ENCODE measurements at places on chromosomes 4 and X. TPM values are rescaled to one million over a fixed set of nuclear protein-coding genes. Genes with fewer than 3 reads are reported as not detected.

Gene NXF2B
- not detected for total RNA-seq

Gene CDS1
- total RNA-seq: 9.8 TPM

Gene SYTL4
- total RNA-seq: 19.3 TPM

Gene CTAG1A
- not detected for total RNA-seq

Gene CMC4
- 18.7 TPM for total RNA-seq

Gene MAGT1
- total RNA-seq: 54.7 TPM

Gene PPP3CA
- total RNA-seq: 59.6 TPM

Gene CXorf51B
- not detected for total RNA-seq

Gene GPRASP3
- total RNA-seq: 4.3 TPM

Gene ARHGAP36
- total RNA-seq: 119 TPM

Gene TASL
- 0.66 TPM for total RNA-seq

Gene GYPB
- not detected for total RNA-seq

Gene HTN3
- total RNA-seq: not detected

Gene MBTPS2
- 8.8 TPM for total RNA-seq

Gene FTSJ1
- 34.8 TPM for total RNA-seq

Measured in breast epithelium (tissue), 4 donors.